T-helper 2 cell treated with Interferon-gamma antibody and Interleukin-4, amounts not matched to agents 100 ng/mL and 5 ng/mL, for 36 hours (primary cell): ENCODE measurements at places on chromosomes 5 and 9. TPM values are rescaled to one million over a fixed set of nuclear protein-coding genes. Genes with fewer than 3 reads are reported as not detected.

LMX1B gene
- not detected in 2 replicates for total RNA-seq

OR1B1 gene
- not detected in 2 replicates for total RNA-seq

LCP2 gene
- 380 and 381 TPM in 2 replicates for total RNA-seq

EIF4E1B gene
- total RNA-seq, result not detected in 2 replicates

ZBTB6 gene
- 10.8 and 11.9 TPM in 2 replicates for total RNA-seq

GPRIN1 gene
- 2.1 and 2.4 TPM in 2 replicates for total RNA-seq

ITK gene
- total RNA-seq, result 184 and 197 TPM in 2 replicates

PFDN1 gene
- 49.1 and 52.0 TPM in 2 replicates for total RNA-seq

EIF4EBP3 gene
- total RNA-seq, result 6.0 and 6.7 TPM in 2 replicates

SEMA6A gene
- not detected in 2 replicates for total RNA-seq

MSX2 gene
- total RNA-seq, result not detected in 2 replicates

NTRK2 gene
- total RNA-seq, result 0.34 and 0.36 TPM in 2 replicates

LCN2 gene
- not detected in 2 replicates for total RNA-seq

NUTM2G gene
- total RNA-seq, result not detected in 2 replicates

TCF7 gene
- 30.8 and 31.8 TPM in 2 replicates for total RNA-seq

KCNMB1 gene
- 0.05 TPM in 1 of 2 replicates, not detected in the other for total RNA-seq

SPATA31C1 gene
- total RNA-seq, result not detected in 2 replicates

ADCY2 gene
- not detected in 2 replicates for total RNA-seq

TGFBI gene
- 0.45 TPM in 1 of 2 replicates, not detected in the other for total RNA-seq

PRLR gene
- not detected in 2 replicates for total RNA-seq

SPINK7 gene
- total RNA-seq, result not detected in 2 replicates

CDX1 gene
- not detected in 2 replicates for total RNA-seq

AIF1L gene
- total RNA-seq, result 0.25 and 0.32 TPM in 2 replicates

RANBP17 gene
- total RNA-seq, result not detected in 2 replicates

SLC25A2 gene
- total RNA-seq, result 0.25 and 0.59 TPM in 2 replicates

ANKRD18A gene
- total RNA-seq, result 2.1 and 4.5 TPM in 2 replicates

DBH gene
- not detected in 2 replicates for total RNA-seq

EPB41L4B gene
- 0.11 TPM in 1 of 2 replicates, not detected in the other for total RNA-seq

CDO1 gene
- 0.09 and 0.23 TPM in 2 replicates for total RNA-seq

NR2F1-AS1 gene
- total RNA-seq, result not detected in 2 replicates

TXN gene
- 305 and 311 TPM in 2 replicates for total RNA-seq

CYLC2 gene
- total RNA-seq, result not detected in 2 replicates

DNAI1 gene
- not detected in 2 replicates for total RNA-seq

PCDHA5 gene
- total RNA-seq, result not detected in 2 replicates

GALNT12 gene
- total RNA-seq, result 3.7 and 4.0 TPM in 2 replicates

NKD2 gene
- total RNA-seq, result 33.6 and 34.4 TPM in 2 replicates

CMYA5 gene
- total RNA-seq, result 0.14 and 0.30 TPM in 2 replicates

FOXD4L3 gene
- 0.16 TPM in 1 of 2 replicates, not detected in the other for total RNA-seq

TRMT10B gene
- total RNA-seq, result 13.1 and 14.0 TPM in 2 replicates

PIP5KL1 gene
- total RNA-seq, result 1.7 and 2.7 TPM in 2 replicates

PANK3 gene
- total RNA-seq, result 46.8 and 57.6 TPM in 2 replicates

MED10 gene
- 51.1 and 52.6 TPM in 2 replicates for total RNA-seq

PCDHB3 gene
- not detected in 2 replicates for total RNA-seq

LCN1 gene
- not detected in 2 replicates for total RNA-seq

GDA gene
- 0.05 TPM in 1 of 2 replicates, not detected in the other for total RNA-seq

NPR3 gene
- total RNA-seq, result not detected in 2 replicates

IFNA13 gene
- total RNA-seq, result not detected in 2 replicates

PPP6C gene
- total RNA-seq, result 50.6 and 57.1 TPM in 2 replicates

GPSM1 gene
- 10.7 and 11.4 TPM in 2 replicates for total RNA-seq

NIPAL4 gene
- total RNA-seq, result 0.48 and 0.82 TPM in 2 replicates

C6 gene
- not detected in 2 replicates for total RNA-seq

DPH7 gene
- 39.4 and 40.9 TPM in 2 replicates for total RNA-seq

C5orf58 gene
- total RNA-seq, result not detected in 2 replicates

CATSPER3 gene
- total RNA-seq, result 0.70 and 0.95 TPM in 2 replicates

PNPLA7 gene
- total RNA-seq, result 3.0 and 3.3 TPM in 2 replicates

NFIB gene
- not detected in 2 replicates for total RNA-seq

CKMT2 gene
- not detected in 2 replicates for total RNA-seq

FOXD4L5 gene
- total RNA-seq, result 0.09 TPM in 1 of 2 replicates, not detected in the other
